Chondrocyte (in vitro differentiated cells): ENCODE measurements at places on chromosomes 11 and 22. TPM values are rescaled to one million over a fixed set of nuclear protein-coding genes. Genes with fewer than 3 reads are reported as not detected.
A peak's percentile ranks its signal among the peaks of the same experiment; 100 is the strongest.

UPB1 gene
- 0.15 to 0.31 TPM (median 0.18 TPM) in 3 replicates for total RNA-seq

DNA sequence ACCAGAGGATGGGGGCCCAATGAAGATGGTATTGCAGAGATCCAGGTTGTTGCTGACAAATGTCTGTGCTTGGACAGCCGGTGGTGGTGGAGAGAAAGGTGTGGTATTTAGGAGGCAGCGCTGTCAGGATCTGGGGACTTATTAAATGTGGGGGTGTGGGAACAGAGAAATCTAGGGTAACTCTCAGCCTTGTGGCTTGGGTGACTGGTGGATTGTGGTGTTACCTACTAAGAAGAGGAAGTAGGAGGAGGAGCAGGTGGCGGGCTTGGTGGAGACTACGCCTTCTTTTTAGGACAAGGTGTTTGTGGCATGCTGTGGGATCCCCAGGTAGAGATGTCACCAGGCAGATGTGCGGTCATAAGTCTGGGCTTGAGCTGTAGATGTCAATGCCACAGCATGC is 144.0 kb downstream of the GRIK4 start:
- H3K27me3 ChIP-seq: peaks cover 25% of the 10 kb centered on the region
- peak overlapping the region; percentile 35 for H3K27ac ChIP-seq

DNA sequence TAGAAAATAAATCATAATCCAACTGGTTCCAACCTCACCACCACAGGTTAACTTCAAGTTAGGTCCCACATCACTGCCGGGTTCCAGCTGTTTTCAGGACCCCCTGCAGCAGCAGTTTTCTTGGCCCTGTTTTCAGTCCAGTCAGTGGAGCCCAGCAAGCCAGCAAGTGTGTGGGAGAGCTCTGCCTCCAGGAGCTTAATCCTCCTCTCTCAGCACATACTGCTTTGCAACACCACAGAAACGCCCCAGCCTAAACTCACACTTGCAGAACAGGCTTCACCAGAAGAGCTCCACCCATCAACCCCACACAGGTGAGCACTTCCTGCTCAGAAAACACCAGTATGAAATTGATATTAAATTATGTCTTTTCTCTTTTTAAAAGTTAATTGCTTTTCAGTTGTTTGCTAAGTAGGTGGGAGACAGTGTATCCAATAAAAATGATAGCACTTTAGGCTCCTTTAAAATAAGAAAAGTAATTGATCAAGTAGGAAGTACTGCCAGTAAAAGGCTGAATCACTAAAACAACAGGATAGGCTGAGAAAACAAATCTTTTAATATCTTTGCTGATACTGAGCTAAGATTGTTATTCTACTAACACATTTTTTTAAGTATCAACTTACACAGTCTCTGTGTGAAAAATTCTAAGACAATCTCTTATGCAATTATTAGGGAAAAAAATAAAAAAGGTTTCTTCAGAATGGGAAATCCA is 81.5 kb upstream of the TP53AIP1 start:
- H3K27ac ChIP-seq: peak overlapping the region; percentile 60
- no peak for DNase-seq
- H3K4me3 ChIP-seq: no peak overlapping the region
- H3K4me1 ChIP-seq: peaks cover 32% of the 10 kb centered on the region
- H3K27me3 ChIP-seq: no peaks in the 10 kb centered on the region
- H3K36me3 ChIP-seq: peaks cover 6% of the 10 kb centered on the region

MMP12 gene
- total RNA-seq: 0.17 to 0.18 TPM in 2 of 3 replicates, not detected in the other

KCNQ1 gene
- total RNA-seq: 0.41 TPM in 1 of 3 replicates, not detected in the others

- peaks cover 19% of the 10 kb centered on the region for H3K4me1 ChIP-seq
- no peaks in the 10 kb centered on the region for H3K27me3 ChIP-seq
- H3K4me3 ChIP-seq: peak overlapping the region; percentile 83
- H3K27ac ChIP-seq: peak overlapping the region; percentile 74
- no peak for DNase-seq
- no peaks in the 10 kb centered on the region for H3K36me3 ChIP-seq
Measured at GRCh38 chr22:20205964-20206708, 55.3 kb upstream of the CCDC188 start.

GRCh38 chr11:64331569-64332371 is 8.2 kb upstream of the CCDC88B start:
- peak; percentile 81 for DNase-seq
- no peaks in the 10 kb centered on the region for H3K27me3 ChIP-seq
- peaks cover 24% of the 10 kb centered on the region for H3K4me1 ChIP-seq
- no peaks in the 10 kb centered on the region for H3K36me3 ChIP-seq
- H3K27ac ChIP-seq: no peak overlapping the region

DNA sequence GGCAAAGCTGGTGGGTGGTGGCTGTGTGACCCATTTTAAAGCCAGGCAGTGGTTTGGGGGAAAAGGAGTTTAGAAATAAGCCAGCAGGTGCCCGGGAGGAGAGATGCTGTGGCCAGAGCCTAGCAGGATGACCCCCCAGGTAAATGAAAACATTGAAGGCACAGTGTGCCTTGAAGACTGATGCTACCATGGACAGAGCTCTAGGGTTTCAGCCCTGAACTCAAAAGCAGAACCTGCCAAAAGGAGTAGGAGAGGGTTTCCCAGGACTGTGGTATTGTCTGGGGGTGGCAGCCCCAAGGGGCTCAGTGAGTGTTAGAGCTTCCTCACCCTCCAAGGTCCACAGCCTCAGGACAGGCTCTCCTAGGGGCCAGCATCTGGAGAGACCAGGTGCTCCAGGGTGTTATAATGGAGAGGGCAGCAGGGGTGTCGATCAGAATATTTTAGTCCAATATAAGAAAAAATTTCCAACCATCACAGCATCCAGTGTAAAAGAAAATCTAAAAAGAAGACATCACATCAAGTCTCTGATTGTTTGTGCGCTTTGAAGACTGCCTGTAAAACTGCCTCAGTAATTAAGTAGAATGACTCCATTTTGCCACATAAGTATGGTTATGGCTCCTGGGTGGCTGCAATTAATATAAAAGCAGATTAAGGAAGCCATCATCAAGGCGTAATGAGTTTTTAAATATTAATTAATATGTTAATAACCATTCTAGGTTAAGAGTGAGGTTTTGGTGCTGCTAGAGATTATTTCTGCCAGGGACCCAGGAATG is 88.6 kb upstream of the LMO1 start:
- H3K4me3 ChIP-seq: no peak overlapping the region
- peaks cover 5% of the 10 kb centered on the region for H3K4me1 ChIP-seq
- no peaks in the 10 kb centered on the region for H3K36me3 ChIP-seq
- DNase-seq: no peak

DNA sequence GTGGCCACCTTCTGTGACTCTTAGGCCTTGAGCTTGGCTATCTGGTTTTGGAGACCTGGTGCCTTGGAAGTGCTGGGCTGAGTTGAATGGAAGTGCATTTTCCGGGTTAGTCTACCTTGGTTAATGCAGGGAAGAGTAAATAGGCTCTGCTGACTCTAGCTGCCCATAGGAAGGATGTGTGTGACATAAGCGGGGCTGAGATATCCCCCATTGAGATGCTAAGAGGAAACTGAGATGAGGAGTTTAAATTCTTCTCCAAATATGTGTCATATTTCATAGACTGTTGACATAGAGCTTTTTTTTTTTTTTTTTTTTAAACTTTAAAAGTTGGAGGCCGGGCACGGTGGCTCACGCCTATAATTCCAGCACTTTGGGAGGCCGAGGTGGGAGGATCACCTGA is 30.8 kb downstream of the ZNRF3 start:
- no peaks in the 10 kb centered on the region for H3K27me3 ChIP-seq
- H3K36me3 ChIP-seq: no peaks in the 10 kb centered on the region
